Glomerular endothelial cell (primary cell): ENCODE measurements at places on chromosomes 16 and 17. TPM values are rescaled to one million over a fixed set of nuclear protein-coding genes. Genes with fewer than 3 reads are reported as not detected.

CCL4 gene
- total RNA-seq: not detected in 2 replicates

HERPUD1 gene
- 51.7 and 83.3 TPM in 2 replicates for total RNA-seq

SLC5A10 gene
- not detected in 2 replicates for total RNA-seq

TMEM238L gene
- total RNA-seq: not detected in 2 replicates

OTOA gene
- 0.06 TPM in 1 of 2 replicates, not detected in the other for total RNA-seq
